Activated CD4-positive, CD25-positive, alpha-beta regulatory T cell (primary cell): ENCODE measurements at places on chromosomes 1 and 21.

- DNase-seq, result no peak
Observed at GRCh38 chr1:235176486-235176885, 15.4 kb upstream of the RBM34 start.

DNA sequence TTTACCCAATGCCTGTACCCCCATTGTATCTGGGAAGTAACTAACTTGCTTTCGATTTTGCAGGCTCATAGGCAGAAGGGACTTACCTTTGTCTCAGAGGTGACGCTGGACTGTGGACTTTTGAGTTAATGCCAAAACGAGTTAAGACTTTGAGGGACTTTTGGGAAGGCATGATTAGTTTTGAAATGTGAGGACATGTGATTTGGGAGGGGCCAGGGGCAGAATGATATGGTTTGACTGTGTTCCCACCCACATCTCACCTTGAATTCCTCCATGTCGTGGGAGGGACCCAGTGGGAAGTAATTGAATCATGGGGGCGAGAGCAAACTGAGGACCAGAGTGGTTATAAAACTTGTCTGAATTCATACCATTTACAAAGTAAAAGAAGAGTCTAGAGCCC lies 77.1 kb upstream of the HOOK1 start:
- no peak for DNase-seq

DNA sequence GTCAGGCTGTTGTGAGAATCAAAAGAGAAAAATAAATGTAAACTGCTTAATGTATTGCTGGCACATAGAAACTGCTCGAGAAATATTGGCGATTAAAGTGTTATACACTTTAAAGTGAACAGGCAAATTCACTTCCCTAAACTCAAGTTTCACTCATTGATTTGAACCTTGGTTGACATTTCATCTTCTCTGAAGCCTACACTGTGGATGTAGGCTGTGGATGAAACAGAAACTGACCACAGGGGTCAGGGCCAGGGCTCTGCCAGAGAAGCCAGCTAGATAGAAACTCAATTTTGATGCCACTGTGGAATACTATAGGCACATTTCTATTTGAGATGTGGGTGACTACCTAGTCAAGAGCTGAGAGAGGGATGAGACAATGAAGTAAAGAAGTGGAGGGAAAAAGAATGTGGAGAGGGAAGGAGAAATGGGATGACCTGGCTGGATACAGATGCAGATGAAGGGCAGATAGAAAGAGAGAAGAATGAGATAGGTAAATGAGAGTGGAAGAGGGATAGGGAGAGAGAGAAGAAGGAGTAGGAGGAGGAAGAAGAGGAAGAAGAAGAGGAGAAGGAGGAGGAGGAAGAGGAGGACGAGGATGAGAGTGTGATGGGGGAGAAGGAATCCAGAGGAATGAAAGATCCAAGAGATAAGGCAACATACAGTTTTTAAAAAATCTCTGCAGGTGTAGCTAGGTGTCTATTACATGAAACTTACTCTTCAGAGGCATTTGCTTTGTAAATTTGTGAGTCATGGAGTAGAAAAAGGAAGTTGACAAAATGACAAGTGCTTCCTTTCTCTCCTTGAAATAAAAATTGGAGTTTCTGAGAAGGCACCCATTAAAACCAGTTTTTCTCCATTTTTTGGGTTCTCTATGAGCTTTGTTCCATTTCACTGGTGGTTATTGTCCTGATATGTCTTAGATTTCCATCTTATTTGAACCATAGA lies 17.4 kb upstream of the CD1D start:
- DNase-seq, result no peak

GRCh38 chr1:110523011-110523410 lies 4.0 kb upstream of the KCNA10 start:
- DNase-seq, result no peak

- peak; percentile 36 for DNase-seq
Observed at GRCh38 chr1:206725109-206725963, 40.6 kb downstream of the MAPKAPK2 start.

GRCh38 chr1:21721295-21721985 lies 52.3 kb upstream of the RAP1GAP start:
- DNase-seq, result no peak

DNA sequence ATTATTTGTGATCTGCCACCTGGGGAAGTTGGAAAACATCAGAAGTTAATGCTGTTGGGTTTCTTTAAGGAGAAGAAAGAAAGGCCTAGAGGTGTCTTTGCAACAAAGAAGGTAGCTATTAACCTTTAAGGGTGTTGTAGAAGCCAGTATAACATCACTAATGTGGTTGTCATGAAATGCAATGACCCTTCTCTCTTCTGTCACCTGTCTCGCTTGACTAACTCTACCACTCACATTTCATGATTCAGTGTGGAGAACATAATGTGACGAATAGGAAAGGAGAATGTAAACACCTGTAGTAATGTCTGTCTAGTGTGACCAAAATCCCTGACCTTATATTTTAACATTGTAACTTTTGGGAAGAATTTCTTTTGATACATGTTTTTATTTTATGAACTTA lies 211.7 kb upstream of the UBE2U start:
- no peak for DNase-seq

DNA sequence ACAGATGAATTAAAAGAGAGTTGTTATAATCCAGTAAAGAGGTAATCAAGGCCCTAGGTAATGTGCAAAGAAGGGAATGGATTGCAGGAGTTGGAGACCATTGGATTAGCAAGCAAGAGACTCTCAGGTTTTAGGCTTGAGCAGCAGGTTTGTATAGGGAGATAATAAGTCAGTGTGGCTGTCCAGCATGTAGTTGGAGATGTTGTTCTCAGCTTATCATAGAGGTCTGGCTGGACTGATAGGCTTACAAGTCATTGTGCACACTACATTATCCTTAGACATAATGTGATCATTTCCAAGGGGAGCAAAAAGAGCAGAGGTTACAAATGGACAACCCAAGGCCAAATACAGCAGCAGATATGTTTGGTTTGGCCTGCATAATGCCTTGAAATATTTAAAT lies 45.9 kb upstream of the SAMD13 start:
- DNase-seq, result no peak

GRCh38 chr1:26302733-26303405 lies 3.6 kb downstream of the UBXN11 start:
- no peak for DNase-seq

GRCh38 chr1:225842788-225843425 lies 33.0 kb downstream of the EPHX1 start:
- DNase-seq, result no peak

GRCh38 chr1:63203641-63204040 lies 118.7 kb upstream of the FOXD3 start:
- DNase-seq, result no peak

DNA sequence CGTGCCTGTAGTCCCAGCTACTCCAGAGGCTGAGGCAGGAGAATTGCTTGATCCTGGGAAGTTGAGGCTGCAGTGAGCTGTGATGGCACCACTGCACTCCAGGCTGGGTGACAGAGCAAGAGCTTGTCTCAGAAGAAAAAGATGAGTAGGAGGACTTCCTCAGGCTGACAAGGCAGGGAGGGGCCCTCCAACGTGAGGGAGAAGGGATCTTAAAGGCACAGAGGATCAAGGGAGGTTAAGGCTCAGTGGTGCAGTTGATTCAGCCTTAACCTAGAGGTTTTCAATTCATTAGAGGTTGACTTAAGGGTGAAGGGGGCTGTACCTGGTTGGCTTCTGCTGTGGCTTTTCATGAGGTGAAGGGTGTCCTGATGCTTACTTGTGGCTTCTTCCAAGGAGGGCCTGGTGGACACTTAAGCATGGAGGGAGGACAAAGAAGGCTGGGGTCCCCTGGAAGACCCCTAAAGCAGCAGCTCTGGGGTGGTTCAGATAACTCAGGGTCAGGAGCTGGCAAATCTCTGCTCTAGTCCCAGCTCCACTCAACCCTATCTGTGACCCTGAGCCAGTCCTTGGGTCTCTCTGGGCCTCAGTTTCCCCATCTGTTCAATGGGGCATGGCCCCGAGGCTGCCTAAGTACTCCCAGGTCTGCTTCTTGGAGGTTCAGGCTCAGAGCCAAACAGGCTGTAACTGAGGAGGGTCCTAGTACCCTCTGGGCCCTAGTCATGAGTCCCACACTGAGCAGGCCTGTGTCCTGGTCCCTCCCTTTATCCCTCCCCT lies 6.3 kb downstream of the EXTL1 start:
- no peak for DNase-seq
